ENCODE measurements at places on chromosomes 3 and 15.
A peak's percentile ranks its signal among the peaks of the same experiment; 100 is the strongest.

DNA sequence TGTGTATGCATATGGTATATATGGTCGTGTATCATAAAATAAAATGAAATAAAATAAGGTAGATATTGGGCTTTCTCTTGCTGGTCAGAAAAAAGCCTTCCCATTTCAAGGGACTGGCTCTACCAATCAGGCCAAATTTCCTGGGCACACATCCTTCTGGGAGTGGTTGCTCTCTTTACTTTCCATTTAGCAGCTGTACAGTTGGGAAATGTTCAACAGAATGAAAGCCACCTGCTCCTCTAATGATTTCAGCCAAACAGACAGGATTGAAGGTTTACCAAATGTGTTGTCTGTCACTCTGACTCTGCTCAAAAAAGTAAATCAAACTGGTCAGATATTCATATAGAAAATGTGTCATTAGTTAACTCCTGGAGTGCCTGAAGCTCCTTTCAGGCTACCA lies 380.4 kb downstream of the ROBO2 start:
- no peak for DNase-seq

- no peak for DNase-seq
Measured at GRCh38 chr3:10524799-10525301, 19.5 kb upstream of the ATP2B2 start.

GRCh38 chr15:32014953-32015352 lies 15.4 kb upstream of the CHRNA7 start:
- no peak for DNase-seq

GRCh38 chr3:120093911-120094775 lies at the start of gene GSK3B:
Gene GSK3B, minus strand, starts transcription at chr3:120094447. Its CDS starts 1,013 bp downstream, at chr3:120093434.
- peak; percentile 77 for DNase-seq

DNA sequence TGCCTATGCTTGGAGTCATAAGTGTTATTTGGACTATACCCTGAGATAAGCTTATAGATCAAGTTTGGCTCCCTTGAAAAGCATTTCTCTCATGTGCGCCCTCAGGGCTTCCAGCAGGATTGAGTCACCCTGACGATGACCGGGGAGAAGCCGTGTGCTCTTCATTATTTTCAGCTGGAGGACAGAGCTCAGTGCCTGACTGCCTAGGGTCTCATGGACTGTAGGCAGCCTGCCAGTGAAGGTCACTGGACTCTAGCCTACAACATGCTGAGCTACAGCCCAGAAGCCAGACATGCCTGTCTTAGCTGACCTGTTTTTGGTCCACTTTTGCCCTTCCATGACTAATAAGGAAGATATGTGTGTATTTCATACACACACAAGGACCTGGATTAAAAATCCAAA lies 31.6 kb upstream of the NUDT16 start:
- DNase-seq: no peak

DNA sequence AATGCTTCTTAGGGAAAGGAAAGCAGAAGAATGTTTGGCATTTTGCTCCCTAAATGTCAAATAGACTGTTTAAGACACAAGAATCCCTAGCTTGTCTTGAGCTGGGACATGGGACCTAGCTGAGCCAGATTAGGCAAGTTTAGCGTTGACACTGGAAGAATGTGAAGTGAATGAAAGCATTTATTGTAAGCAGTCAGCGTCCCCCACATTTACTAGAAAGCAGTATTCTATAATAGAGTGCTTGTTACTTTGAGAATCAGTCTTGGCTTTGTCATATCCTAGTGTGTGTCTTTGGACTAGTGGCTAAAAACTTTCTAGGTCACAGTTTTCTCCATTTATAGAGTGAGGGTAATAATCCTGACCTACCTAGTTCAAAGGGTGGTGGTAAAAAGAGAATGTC lies 161.6 kb downstream of the ADAMTSL3 start:
- DNase-seq: no peak

DNA sequence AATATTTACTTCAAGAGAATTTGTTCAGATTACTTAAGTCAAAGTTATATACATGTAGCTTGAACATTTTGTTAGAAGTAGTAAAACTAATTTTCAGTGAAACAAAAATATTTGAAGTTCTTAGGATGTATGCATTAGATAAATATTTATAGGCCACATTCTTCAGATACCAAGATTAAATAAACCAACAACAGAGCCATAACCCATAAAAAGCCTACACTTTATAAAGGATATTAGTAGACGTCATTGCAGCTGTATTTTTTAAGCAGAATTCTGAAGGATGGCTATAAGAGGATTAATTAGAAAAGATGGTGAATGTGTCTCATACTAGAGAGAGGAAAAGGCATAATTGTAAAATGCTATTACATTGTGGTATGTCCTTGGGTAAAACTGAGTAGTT lies 449.7 kb upstream of the ALCAM start:
- DNase-seq: no peak

DNA sequence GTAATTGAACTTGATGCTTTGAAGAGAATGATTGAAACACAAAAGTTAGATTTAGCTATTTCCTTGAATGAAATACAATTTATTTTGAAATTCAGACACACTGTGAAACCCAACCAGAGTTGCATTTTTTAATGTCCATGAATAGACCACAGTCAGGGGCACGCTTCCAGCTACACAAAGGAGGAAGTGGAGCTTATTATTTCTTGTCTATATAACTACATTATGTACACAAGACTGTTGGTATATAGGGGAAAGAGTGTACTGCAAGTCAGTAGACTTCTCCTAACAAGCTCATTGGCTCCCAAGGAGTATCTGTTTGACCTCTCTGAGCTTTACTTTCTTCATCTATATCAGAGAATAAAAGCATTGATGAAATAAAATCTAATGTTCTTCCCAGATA lies 326.2 kb downstream of the RYR3 start:
- peak; percentile 7 for DNase-seq

DNA sequence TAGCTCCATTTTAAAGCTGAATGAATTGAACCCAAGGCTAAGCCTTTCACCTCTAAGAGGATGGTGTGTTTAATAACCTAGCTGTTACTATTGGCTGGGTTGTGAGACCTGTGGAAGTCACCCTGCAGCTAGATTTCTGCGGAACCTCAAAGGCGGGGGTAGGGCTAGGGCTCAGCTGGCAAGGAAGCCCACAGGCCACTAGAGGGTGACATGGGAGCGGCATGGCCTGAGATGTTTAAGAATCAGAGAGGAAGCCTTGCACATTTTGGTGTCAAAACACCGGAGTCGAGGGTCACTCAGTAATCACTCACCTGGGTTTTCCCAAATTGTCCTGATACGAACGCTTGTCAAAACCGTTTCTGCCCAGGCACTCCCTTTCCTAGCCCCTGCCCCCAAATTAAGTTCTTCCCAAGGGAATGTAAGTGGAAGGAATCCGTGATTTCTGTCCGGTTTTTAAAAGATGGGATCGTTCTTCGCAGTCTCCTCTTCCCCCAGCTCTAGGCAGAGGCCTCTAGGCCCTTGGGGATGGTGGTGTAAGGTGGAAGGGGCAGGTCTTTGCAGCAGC lies 3.8 kb upstream of the ACAD9 start:
- DNase-seq: peak; percentile 91

GRCh38 chr3:82416830-82417229 lies 655.4 kb upstream of the GBE1 start:
- no peak for DNase-seq

- DNase-seq: no peak
Measured at GRCh38 chr15:87492321-87492720, 764.2 kb downstream of the NTRK3 start.

- no peak for DNase-seq
Measured at GRCh38 chr3:182696916-182697315, 96.4 kb upstream of the ATP11B start.

GRCh38 chr3:159632851-159633250 lies 355.8 kb upstream of the IL12A start:
- DNase-seq: no peak

DNA sequence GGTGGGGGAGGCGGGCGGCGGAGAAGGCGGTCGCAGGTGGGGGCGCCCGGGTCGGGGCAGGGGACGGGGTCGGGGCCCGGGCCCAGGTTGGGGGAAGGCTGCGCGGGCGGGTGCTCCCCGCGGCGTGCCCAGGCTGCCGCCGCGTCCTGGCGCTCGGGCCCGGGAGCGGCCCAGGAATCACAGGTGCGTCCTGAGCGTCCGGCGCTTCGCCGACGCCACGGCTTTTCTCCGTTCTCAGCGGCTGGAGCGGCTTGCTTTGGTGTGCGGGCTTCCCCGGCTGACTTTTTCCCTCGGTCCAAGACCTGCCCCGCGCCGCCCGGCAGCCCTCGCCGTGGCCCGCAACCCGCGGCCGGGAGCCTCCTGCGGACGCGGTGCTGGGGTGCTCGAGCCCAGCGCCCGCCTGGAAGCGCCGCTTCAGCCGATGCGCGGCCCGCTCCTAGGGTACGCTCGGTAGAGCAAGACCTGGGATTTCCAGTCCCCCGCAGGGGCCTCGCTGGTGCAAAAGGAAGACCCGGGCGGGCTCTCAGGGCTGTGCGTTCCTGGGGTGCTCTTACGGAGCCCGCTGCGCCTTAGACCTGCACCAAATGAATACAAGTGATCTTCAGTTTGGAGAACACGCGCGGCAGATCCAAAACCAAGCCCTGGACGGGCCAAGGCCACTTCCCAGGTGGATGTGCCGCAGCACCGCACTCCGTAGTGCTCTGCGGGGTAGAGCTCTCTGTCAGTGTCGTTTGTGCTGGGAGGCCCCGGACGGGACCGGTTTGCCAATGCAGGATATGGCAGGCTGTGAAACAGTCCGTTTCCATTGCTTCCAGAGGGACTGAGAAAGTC lies 639 bp downstream of the NIPA1 start:
- peak; percentile 40 for DNase-seq

DNA sequence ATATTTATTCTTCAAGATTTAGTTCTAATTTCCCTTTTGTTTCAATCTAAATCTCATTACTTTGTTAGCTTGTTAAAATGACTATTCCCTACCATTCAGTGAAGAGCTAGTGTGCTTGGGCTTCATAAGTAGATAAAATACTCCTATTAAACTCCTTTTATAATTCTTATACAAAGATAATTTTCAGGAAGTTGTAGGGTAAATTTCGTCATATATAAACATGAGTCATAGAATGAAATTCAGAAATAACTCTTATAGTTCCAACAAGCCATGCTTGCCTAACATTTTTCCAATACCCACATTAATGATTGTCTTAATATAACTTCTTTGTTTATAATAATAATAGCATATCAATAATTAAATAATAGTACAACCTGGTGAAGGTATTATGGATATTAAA lies 407.3 kb downstream of the NAALADL2 start:
- DNase-seq: no peak

DNA sequence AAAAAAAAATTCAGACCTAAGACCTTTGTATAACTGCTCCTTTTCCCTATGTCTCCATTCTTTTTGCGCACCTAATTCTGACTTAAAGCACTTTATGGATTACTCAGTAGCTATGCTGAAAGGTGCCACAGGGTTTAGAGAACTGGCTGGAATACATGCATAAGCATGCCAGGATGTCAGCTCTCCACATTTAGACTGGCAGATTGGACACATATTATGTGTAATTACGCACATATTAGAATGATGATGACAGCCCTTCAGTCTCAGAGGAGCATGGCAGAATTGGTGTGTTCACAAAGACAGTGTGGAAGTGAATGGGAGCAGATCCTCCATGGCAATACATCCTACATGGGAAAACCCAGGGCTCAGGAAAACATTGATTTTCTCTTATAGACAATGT lies 108.1 kb upstream of the LSAMP start:
- DNase-seq: no peak

DNA sequence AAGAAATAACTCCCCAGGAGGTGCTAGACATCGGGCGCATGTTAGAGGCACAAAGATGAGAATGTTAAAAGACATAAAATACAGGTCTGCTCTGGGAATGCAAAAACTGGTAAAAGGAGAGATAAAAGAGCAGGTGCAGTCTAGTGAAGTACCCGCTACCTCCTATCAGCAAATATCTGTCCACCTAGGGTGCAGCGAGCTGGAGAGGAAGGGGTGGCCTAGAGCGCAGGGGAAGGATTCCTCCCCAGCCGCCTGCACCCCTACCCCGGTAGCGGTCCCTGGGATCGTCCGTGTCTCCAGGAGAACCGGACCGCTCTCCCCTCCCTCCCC lies 237 bp upstream of the ZNF662 start:
- no peak for DNase-seq

DNA sequence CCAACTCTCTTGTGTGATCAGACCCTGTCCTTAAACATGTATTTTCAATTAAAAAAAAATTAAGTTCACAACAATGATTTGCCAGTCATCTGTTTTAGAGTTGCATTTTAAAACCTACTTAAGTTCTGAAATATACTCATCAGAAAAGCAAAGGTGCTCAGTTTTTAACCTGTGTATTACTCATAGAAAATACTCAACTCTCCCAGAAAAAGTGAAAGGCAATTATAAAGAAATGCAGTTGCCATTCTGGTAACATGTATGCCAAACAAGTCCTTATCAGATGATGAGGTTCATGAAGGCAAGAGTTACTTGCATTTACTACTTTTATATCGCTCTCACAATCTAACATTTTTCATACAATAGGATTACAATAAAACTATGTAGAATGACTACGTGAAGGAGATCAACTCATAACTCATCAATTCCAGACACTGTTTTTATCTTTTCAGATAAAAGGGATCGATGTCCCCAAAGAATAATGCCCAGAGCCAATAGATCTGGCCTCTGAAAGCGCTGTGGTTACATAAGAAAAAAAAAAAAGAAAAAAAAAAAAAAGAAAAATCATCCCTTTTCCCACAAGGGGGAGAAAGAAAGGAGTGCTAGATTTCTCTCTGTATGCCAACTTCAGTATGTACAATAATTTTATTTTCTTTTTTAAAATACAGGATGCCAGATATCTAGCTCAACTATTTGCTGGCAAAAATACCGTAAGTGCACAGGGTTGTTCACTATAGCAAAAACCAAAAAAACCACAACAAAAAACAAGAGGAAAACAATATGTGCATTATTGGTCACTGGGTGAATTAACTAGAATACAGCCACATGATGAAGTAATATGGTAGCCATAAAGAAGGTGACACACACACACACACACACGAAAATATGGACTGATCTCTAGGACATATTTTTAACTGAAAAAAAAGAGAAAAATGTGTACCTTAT lies 137.4 kb downstream of the NR1I2 start:
- peak; percentile 3 for DNase-seq

GRCh38 chr3:129985113-129985512 lies 10.6 kb downstream of the TRH start:
- DNase-seq: no peak

DNA sequence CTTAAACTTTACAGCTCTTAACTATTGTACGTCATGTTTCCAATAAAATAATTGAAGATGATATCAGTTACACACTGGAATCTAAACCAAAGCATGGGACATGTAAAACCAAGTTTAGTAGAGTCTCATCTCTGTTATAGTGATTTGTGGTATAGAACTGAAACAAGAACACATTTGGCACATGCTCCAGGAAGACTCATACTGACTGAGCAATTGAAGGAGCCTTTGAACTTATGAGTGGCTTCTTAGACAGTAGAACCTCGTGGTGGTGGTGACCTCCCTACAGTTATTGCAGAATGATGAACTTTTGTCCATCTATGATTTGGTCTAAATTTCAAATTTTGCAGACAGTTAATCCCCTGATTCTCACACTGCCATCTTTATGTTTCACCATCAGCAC lies 729.7 kb downstream of the ROBO1 start:
- no peak for DNase-seq

DNA sequence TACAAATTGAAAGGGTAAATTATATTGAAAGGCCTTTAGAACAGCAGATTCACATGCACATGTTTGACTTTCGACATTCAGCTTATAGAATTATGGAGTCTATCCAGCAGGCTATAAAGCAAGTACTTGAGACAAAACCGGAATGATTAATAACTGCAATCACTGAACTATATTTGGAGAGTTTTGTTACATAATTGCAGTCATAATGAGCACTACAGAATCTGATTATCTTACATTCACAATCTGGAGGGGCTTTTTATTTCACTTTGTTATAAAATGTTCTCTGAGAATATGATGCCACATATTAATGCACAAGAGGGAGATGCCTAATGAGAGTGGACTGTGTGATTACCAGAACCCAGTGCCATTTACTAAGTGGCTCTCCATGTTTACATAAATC lies 64.3 kb downstream of the NSUN3 start:
- DNase-seq: no peak

All from hematopoietic multipotent progenitor cell treated with erythropoietin and hydrocortisone succinate and interleukin-3 and kit ligand, for 6 days (in vitro differentiated cells).